ENCODE measurements at places on chromosomes 6 and 20. TPM values are rescaled to one million over a fixed set of nuclear protein-coding genes. Genes with fewer than 3 reads are reported as not detected.

GRCh38 chr20:1887321-1887720 lies 7.9 kb upstream of the SIRPA start:
- no peak for DNase-seq

DNA sequence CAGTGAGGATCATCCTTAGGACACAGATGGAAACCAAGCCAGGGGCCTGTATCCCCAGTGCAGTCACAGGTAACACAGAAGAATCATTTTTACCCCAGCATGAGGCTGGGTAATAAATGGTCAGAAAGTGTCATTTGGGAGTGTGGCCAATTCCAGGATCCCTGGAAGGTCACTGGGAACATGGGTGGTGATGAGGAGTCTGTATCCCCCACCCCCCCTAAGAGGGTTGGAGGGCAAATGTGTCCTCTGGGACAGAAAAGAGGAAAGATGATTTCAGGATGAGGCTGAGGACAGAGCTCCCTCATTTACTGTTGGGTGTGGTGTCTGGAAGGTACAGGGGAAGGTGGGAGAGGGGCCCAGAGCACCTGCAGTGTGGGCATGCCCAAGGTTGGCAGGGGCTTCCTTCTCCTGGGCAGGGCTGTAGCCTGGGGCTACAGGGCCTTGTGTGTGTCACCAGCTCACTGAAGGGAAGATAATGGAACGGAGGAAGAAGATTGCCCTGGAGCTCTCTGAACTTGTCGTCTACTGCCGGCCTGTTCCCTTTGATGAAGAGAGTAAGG lies 34.5 kb downstream of the PLCG1 start:
- DNase-seq = no peak

- DNase-seq = no peak
Observed at GRCh38 chr6:37569743-37570481, 70.2 kb upstream of the CCDC167 start.

DNA sequence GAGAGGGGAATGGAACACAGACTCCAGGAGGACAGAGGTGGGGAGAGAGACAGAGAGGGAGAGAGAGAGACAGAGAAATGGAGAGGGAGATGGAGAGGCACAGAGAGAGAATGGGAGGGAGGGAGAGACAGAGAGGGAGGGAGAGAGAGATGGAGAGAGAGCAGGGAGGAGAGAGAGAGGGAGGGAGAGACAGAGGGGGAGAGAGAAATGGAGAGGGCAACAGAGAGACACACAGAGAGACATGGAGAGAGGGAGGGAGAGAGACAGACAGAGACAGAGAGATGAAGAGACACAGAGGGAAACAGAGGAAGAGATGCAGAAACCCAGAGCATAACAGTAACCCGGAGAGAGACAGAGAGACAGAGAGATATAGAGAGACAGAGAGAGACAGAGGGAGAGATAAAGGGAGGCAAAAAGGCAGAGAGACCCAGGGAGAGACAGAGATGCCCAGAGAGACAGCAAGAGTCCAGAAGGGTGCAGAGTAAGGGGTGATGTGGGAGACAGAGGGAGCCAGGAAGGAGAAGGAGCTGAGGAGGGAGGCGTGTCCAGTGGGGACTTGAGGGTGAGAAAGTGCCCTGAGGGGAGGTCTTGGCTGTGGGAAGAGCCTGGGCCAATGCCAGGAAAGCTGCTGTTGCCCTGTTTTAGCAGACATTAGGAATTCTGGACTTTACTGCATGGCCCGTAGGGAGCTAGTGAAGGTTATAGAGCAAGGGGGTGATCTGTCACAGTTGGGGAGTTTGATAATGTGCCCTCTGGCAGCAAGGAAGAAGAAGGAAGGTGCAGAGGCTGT lies 78.3 kb downstream of the SRC start:
- DNase-seq = no peak

DNA sequence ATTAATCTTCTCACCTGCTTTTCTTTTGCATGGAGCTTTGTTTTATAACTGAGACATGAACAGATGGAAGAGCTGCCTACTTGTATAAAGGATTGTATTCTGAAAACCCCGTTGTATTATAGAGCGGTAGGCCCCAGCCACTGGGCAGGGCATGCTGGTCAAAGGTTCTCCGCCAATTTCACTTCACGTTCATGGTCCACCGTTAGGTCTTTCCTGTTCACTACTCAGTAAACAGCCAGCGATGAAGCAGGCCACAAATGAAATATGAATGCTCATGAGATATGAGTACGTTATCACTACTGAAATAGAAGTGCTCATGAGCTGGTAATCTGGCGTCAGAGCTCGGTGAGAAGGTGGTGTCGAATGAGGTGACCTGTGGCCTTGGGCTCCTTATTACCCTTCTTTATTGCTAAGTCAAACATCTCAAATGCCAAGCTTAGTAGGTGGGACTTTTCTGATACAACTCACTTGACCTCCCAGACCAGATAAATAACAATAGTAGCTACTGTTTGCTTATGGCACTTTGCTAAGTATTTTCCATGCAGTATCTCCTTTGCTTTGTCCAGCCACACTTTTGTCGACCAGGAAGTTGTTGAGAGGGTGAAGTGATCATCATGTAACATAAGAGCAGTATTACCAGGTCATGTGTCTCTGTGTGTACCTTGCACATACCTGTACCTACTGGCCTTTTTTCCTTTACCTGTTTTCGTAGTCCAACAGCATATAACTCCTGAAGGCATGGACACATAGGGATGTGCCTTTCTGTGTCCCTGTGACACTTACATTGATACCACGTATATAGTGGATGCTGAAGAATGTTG lies 16.7 kb downstream of the EDN3 start:
- no peak for DNase-seq

Gene TBX18
- 12.5 TPM for polyA plus RNA-seq

GRCh38 chr20:12596863-12597262 lies 411.9 kb upstream of the SPTLC3 start:
- DNase-seq = no peak

Gene FAM209A
- 0.65 TPM for polyA plus RNA-seq

- no peak for DNase-seq
Observed at GRCh38 chr20:39751557-39752137, 789.5 kb downstream of the DHX35 start.

Gene SEMG1
- polyA plus RNA-seq = not detected

- no peak for DNase-seq
Observed at GRCh38 chr20:33659341-33660034, 2.6 kb upstream of the C20orf144 start.

DNA sequence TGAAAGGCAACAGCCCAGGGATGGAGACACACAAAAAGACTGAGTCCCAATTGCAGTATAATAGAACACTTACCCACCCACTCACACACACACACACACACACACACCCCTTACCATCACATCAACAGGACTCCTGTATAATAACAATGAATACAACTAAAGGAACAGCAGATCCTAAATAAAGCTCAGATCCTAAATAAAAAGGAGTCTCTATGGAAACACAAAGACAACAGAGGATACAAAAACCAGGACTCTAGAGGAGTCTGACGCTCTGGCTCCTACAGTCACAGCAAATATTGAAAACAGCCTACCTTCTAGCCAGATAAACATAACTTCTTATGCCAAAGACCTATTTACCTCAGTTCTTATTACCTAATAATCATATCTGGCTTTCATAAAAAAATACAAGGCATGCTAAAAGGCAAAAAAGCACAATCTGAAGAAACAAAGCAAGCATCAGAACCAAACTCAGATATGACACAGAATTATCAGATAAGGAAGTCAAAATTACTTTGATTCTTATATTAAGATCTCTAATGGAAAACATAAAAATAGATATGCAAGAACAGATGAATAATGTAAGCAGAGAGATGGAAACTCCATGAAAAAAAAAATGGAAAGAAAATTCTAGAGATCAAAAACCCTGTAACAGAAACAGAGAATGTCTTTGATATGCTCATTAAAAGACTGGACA lies 134.9 kb downstream of the MMUT start:
- DNase-seq = no peak

Gene APMAP
- 92.2 TPM for polyA plus RNA-seq

- DNase-seq = no peak
Observed at GRCh38 chr6:20833881-20834515, 299.7 kb downstream of the CDKAL1 start.

All from left kidney (tissue), 8 donors.